ENCODE measurements at places on chromosomes 13 and 19.
A peak's percentile ranks its signal among the peaks of the same experiment; 100 is the strongest.

DNA sequence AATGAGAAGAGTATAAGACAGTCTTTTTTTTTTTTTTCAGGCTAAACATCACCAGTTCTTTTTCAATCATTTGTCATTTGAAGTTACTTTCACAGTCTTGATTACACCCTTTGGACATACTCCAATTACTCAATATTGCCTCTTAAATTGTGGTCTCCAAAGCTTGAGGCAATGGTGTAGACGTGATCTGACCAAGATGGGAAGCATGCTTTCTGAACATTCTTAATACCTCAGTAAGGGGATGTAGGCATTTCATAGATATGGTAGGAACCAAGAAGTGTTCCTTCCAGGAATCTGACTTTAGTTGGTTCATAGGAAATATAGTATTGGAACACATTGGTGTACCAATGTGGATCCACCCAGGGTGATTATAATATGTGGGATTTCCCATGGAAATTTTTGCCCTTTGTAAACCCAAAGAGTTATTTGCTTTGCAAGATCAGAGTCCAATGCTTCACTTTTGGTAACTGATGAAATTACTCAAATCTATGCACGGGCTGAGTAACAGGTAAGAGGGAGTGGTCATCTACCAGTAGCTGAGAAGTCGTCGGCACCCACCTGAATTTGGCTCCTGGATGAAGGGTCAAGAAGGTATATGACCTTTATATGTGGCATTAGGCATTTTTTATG lies 62.2 kb downstream of the ERCC5 start:
- no peak for DNase-seq

- no peak for DNase-seq
Observed at GRCh38 chr19:58338825-58339558, 12.2 kb downstream of the ZSCAN22 start.

- no peak for DNase-seq
Observed at GRCh38 chr13:74795526-74795925, 661.3 kb upstream of the KLF12 start.

- no peak for DNase-seq
Observed at GRCh38 chr13:22655106-22655852, 525.5 kb upstream of the SGCG start.

DNA sequence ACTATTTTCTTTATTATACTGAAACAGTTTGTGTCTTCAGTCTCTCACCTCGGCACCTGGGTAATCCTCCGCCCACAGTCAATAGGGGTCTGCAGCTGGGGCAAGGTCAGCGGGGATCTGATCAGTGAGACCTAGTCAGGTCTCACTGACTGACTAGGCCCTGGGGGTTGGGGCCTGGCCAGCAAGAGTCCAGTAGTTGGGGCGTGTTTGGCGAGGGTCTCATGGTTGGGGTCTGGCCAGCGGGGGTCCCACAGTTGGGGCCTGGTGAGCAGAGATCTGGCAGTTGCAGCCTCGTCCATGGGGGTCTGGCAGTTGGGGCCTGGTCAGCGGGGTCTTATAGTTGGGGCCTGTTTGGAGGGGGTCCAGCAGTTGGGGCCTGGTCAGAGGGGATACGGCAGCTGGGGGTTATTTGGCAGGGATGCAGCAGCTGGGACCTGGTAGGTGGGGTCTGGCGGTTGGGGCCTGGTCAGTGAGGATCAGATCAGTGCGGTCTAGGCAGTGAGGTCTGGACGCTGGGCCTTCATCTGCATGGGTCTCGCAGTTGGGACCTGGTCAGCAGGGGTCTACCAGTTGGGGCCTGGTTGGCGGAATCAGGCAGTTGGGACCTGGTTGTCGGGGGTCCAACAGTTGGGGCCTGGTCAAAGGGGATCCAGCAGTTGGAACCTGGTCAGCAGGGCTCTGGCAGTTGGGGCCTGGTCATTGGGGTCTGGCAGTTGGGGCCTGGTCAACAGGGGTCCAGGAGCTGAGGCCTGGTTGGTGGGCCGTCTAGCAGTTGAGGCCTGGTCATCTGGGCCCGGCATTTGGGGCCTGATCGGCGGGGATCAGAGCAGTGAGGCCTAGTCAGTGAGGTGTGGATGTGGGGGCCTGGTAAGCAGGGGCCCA lies 61.1 kb upstream of the TPM4 start:
- peak; percentile 22 for DNase-seq

- DNase-seq: peak; percentile 49
Observed at GRCh38 chr19:3585301-3586126, at the start of gene GIPC3. TSS of gene GIPC3 (plus strand) at chr19:3585478. CDS start at chr19:3585598, 120 bp downstream.

GRCh38 chr19:2387367-2388288 lies 27.6 kb downstream of the TMPRSS9 start:
- no peak for DNase-seq

DNA sequence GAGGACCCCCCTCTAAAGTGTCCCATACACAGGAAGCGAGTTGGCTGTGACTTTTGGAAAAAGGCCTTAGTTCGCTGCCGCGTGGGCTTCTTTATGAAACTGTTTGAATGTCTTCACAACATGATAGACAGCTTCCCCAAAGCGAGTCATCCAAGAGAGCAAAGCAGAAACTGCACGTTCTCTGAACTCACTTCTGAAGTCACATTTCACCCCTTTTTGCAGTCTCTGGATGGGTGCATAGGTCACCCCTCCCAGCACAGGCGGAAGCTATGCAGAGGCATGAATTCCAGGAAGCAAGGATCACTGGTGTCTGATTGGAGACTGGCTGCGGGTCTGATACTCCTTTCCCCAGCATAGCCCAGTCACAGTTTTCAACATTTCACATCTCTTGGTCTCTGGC lies 10.6 kb downstream of the GPI start:
- no peak for DNase-seq

GRCh38 chr19:5308451-5309437 lies 31.9 kb downstream of the PTPRS start:
- no peak for DNase-seq

- no peak for DNase-seq
Observed at GRCh38 chr13:82136880-82137279, 1745.4 kb downstream of the SLITRK1 start.

DNA sequence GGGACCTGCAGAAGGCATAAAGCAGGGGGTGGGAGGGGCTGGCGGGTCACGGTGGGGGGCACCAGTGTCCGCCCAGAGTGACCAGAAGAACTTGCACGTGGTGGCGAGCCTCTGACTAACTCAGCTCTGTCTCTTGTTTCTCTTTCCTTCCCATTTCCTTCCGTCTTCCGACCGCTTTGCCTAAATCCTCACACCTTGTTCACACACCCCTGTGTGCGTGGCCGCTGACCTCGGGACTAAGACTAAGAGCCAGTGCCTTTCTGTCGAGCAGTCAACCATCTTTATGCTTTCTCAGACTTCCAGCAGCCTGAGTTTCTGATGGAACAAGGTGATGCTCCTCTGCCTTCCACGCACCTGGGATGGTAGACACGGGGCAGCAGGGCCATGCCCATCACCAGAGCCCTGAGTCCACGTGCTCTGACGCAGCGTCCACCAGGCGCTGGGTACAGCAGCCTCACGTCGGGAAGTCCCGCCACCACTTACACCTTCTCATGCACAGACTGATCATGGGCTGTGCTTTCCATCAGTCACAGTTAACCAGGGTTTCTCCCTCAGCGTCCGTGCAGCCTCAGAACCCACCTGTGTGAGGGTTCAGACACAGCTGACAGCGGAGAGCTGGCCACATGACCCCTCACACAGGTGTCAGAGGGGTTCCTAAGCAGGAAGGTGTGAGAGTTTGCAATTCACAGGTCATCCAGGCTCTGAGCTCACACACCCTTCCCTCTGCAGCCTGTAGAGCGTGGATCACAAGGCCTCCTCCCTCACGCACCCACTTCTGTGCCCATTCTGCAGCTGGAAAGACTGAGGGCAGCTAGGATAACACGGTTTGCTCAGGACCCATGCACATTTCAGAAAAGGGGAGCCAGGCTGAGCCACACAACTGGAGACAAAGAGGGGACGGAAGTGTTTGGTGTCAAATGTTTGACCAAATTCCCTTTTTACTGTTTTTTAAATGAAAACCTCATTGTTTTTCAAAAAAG lies 90.7 kb upstream of the MCF2L start:
- no peak for DNase-seq

GRCh38 chr19:13827656-13828055 lies 32.4 kb downstream of the ZSWIM4 start:
- no peak for DNase-seq

- DNase-seq: no peak
Observed at GRCh38 chr13:59016250-59016649, 1147.5 kb downstream of the DIAPH3 start.

GRCh38 chr13:63693696-63694095 lies 2278.0 kb upstream of the PCDH20 start:
- no peak for DNase-seq

DNA sequence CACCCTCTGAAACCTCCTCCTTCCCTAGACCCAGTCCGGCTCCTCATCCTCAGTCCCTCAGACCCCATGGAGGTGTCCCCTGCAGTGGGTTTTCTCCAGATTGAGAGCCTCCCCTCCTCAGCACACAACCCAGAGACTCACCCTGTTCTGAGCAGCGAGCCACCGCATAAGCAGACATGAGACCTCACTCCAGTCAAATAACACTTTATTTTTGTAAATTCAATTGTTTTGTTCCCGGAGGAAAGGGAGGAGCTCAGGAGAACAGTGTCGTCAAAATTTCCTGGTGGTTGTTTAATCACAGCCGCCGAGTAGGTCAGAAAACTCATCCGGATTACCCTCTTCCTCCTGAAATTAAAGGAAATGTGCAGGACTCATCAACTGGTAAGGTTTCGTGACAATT lies 57.5 kb downstream of the ERICH4 start:
- no peak for DNase-seq

- DNase-seq: no peak
Observed at GRCh38 chr13:20125129-20125782, 35.6 kb downstream of the GJA3 start.

GRCh38 chr19:48962849-48963165 lies 2.3 kb upstream of the FTL start:
- DNase-seq: no peak

- DNase-seq: no peak
Observed at GRCh38 chr19:41172297-41173164, 20.5 kb upstream of the CYP2S1 start.

- no peak for DNase-seq
Observed at GRCh38 chr13:68417801-68418200, 1187.7 kb upstream of the PCDH9 start.

GRCh38 chr19:29873024-29873800 lies 61.4 kb downstream of the CCNE1 start:
- peak; percentile 85 for DNase-seq

GRCh38 chr13:25662516-25662915 lies 290.7 kb downstream of the ATP8A2 start:
- DNase-seq: no peak

DNA sequence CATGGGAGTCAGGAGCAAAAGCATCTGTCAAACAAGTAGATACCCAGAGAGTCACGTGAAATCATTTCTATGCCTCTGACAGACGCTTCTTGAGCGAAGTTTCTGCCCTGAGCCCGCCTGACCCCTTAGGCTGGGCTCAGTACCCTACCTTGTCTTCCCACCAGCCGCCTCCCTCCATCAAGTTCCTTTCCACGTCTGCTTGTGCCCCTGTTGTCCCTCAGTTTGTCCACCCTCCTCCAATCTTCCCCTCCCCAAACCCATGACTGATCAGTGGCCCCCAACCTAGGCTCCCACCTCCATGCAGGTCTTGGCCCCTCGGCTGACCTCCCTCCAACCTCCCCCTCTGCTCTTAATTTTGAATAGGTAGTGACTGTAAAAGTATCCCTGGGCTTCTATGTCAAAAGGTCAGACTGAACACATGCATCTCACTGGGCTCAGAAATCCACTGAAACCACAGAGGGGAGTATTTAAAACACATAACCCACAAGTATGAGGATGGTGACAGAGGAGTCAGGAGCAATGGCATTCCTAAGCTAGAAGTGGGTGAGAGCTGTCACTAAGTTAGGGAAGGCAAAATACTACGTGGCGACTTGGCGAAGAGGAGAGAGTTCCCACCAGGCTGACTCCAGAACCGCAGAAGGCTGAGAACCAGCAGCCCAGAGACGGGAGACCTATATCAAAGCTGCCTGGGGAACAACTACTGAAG lies 1.7 kb upstream of the ZNF446 start:
- no peak for DNase-seq

- no peak for DNase-seq
Observed at GRCh38 chr13:73653688-73654087, 480.5 kb downstream of the KLF12 start.

DNA sequence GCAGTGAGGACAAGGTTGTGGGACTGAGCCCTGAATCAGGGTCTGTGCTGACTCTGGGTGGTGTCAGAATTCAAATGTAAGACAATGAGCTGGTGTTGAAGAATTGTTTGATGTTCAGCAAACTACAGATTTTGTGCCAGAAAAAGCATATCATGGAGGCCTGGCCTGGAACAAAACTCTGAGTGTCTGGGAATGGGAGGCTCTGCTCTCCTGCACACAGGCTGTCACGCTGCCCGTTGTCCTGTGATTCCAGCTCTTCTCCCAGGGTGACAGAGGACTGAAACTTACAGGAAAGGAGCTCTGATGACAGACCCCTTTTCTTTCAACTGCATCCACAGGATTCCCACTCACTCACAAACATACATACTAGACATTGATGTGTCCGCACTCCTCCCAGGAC lies 120.1 kb downstream of the ZNF486 start:
- no peak for DNase-seq

DNA sequence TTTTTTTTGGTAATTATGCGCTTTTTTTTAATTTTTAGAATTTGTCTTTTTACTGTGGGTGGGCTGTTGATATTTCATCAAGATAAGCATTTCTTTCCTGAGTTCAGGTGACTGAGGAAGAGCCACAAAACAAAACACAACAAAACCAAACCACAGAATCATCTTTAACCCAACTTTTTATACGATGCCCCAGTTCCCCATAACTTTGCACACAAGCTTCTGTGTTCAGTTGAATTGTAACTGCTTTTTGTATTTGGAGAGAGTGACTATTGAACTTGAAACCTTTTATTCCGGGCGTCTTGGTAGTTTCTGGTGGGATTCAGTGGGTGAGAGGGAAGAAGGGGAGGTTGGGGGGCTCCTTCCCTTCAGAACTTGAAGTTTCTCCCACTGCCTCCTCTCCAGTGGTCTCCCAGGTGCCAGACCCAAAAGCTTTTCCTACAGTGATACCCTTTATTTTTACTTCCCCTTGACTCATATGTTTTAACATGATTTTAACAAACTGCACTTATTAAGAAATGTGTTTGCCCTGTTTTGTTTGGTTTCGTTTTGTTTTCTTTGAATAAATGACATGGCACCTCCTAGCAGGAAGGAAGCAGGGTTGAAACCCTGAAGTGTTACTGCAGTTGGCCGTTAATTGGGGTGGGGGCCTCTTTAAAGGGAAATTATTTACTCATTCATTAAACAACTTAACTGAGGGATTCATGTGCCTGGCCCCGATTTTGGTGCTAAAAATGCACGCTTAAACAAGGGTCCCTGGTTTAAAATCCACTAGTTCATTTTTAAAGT lies 2.7 kb upstream of the CCDC97 start:
- no peak for DNase-seq

DNA sequence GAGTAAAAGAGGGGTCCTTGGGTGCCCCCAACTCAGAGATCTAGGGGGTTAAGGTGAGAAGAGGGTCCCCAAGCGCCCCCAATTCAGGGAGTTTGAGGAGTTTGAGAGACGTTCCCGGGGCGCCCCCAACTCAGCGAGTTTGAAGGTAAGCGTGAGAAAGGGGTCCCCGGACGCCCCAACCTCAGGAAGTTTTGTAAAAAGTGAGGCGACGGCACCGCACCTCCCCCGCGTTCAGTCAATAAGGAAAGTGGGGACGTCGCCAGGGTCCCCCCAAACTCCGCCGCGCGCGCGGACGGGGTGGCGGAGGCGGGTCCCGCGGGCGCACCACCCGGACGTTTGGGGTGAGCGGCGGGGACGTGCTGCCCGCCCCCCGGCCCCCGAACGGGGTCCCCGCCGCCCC lies 353 bp downstream of the RFX2 start:
- no peak for DNase-seq
